ENCODE measurements at places on chromosomes 3 and 15.

GRCh38 chr3:99626417-99626788 is 12.0 kb upstream of the COL8A1 start:
- no peak for DNase-seq

DNA sequence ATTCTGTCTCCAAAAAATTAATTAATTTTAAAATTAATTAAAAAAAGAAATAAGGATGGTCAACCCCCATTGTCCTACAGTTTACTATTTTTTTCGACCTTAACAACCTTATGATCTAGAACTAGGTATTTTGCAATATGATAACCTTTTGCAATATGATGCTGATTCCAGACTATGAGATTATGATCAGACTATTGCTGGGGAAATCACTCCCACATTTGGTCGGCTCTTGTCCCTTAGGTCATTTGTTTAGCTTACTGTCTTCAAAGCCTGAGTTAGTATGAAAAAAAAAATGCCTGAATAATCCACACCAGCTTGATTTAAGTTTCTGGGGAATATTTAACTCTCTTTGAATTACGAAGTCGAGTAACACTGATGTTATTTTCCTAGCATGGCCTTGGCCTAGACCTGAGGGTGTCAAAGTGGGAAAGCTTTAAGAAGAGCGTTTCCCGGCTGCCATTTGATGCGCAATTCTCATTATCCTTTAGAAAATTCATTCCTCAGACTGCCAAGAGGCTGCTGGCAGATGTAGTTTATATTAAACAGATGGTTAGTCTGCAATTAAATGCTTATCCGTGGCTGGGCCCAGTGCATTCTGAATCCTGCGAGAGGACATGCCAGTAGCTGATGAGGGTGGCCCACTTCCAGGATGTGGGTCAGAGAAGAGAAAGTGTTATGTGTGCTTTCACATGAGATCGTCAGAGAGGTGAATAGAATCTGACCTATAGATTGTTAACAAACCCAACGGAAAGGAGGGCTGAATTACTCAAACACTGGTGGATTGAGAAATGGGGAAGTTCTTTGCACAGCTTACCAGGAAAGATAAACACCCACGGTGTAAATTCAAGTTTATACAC is 496.0 kb upstream of the THBS1 start:
- no peak for DNase-seq

DNA sequence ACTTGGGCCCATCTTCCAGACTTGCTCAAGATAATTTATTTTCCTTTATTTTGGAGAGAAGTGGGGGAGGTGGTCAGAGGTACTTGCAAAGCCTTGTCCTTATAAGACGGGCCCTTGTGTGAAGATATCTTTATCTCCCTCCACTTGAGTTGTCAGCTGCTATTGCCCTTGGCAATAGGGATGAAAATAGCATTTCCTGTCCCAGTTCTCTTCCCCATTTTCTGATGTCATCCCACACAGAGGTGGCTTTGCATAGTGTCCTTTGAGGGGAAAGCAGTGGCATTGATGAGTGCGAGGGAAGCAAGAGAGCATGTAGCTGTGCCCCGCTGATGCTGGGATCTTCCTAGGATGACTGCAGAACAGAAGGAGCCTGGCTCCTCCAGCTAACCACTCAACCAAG is 41.9 kb upstream of the TUBGCP5 start:
- no peak for DNase-seq

GRCh38 chr3:38650248-38650951 is 913 bp upstream of the SCN5A start:
- DNase-seq, result no peak

GRCh38 chr15:52382647-52383046 is 87.0 kb upstream of the MYO5C start:
- no peak for DNase-seq

DNA sequence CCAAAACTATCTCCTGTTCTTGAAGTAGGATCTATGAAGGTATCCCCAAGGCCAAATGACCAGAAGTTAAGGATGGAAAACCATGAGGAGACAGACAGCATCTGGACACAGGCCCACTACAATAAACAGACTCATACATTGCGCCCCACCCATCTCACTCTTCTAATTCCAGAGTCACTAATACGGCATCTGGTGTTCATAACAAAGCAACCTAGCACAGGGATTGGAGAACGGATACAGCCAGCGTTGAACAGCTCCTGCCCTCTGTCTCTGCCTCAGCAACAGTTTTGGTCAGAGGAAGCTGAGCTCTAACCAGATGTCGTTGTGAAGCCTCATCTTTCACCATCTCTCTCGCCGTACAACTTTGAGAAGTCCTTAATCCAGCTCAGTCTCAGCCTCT is 44.5 kb upstream of the CCDC80 start:
- no peak for DNase-seq

GRCh38 chr3:49669352-49669751 is 4.8 kb upstream of the APEH start:
- DNase-seq, result no peak

DNA sequence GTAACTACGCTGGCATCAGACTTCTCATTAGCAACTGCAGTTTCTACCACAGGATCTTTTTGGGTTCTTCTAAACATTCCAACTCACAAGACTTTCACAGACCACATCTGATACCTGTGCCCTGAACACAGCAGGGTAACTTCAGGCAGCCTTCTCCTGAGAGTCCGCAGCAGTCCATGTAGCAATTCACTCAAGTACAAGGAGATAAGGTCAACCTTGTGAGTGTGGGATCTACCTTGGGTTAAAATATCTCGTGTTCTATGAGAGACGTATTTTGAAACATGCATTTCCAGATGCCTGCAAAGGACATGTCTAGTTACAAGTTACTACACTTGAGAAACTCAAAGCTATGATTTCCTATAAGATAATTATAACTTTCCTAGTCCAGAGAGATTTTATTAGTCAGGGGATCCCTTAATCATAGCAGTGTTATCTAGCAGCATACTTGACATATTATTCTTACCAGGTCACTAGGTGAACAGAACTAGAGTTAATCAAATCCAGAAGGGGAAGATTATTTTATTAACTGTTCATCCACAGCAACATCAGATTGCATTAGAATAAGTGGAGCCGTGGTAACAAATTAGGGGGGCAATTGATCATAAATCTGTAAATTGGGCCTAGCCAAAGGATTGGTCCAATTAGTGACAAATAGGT is 66.4 kb downstream of the ASTE1 start:
- no peak for DNase-seq

- DNase-seq, result no peak
These were observed 467.5 kb downstream of the C3orf38 start for GRCh38 chr3:88617283-88617682.

- DNase-seq, result no peak
These were observed 6.8 kb downstream of the RBM5 start for GRCh38 chr3:50095352-50095998.

- no peak for DNase-seq
These were observed 139.0 kb upstream of the LIPC start for GRCh38 chr15:58292751-58293175.

DNA sequence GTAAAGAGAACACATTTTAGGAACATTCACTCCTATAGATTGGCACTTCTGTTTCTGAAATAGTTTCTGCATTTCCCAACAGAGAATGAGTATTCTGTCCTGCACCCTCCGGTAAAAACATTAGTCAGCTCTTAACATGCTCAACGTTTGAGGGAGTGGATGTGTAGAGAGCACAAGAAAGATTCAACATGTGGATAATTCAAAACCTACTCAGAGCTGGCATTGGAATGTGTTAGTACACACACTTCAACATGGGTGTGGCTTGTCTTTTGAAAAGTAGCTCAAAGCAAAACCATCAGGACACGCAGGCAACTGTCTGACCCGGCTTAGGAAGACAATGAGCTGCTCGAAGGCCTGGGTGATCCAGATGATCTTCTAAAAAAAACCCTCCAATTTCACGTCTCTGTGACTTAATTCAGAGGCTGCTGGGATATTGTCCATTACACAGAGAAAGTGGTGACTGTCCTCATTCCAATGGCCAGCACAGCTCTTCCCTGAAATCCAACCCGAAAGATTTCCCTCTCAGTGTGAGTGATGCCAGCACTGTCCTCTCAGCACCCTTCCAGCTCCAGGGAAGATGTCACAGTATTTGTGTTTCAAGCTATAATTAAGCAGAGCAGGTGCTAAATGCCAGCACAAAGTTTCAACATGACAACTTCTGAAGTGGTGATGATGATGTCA is 18.1 kb downstream of the FBN1 start:
- no peak for DNase-seq

DNA sequence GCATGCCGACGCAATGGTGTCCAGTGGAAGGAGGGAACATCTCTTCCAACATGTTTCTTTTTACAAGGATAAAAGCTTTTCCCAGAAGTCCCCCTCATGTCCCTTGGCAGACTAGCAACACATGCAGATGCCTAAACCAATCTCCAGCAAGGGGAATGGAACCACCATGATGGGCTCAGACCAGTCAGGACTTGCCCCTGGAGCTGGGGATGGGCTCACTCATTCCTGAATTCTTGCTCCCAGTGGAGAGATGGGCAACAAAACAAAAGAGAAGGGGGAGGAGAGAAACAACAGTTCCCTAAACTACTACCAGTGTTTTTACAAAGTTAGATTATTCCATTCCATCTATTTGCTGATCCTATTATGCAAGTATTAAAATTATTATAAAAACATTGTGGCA is 76.8 kb upstream of the OXTR start:
- no peak for DNase-seq

- no peak for DNase-seq
These were observed 20.6 kb downstream of the COPS2 start for GRCh38 chr15:49134683-49135341.

- DNase-seq, result no peak
These were observed 228.9 kb downstream of the SNRPN start for GRCh38 chr15:25183581-25184251.

DNA sequence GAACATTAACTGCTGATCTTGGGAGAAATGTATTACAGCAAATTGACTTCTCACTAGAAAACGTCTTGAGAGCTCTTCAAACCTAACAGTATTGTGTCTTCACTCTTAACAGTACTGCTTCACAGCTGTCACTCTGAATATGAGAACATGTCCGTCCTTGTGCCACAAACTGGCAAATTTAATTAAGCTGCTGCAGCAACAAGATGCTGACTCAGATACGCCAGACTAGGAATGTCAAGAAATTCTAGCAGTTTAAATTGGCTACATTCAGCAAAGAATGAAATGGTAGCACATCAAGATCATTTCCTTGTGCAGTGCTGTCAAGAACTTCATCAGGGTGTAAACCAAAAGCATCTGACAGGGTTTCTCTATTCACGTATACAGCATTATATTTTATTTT is 7.6 kb downstream of the ICE2 start:
- DNase-seq, result no peak

DNA sequence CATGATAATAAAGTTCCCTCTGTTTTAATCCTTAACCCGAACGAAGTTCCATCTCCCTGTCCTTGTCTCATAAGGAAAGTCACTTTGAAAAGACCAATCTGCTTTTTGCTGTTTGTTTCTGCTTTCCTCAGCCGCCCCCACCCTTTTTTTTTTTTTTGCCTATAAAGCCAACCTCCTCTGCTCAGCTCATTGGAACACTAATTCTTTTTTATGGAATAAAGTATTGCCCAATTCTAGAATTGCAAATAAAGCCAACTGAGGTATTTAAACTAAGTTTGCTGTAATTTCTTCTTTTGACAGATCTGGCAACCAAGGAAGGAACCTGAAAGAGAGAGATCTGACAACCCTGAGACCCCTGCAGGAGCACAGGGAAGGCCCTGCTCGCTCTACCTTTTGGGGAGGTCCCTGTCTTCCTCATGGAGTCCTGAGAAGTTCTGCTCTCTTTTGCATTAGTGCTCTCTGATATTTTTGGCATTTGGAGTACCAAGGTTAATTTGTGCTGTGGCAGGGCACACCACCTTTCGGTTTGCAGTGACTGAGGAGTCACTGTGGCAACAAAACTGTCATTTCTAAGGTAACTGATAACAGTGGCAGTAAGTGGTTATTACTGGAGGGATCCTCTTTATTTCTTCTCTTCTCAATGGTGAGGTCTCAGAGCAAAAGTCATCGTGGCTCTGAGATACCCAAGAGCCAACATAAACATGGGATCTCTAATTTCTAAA is 35.2 kb upstream of the TRPM1 start:
- no peak for DNase-seq

- DNase-seq, result no peak
These were observed 143.5 kb upstream of the TPM1 start for GRCh38 chr15:62899090-62899493.

GRCh38 chr3:68207327-68207726 is 552.9 kb upstream of the SUCLG2 start:
- DNase-seq, result no peak

- no peak for DNase-seq
These were observed 439.7 kb downstream of the NTRK3 start for GRCh38 chr15:87816811-87817210.

DNA sequence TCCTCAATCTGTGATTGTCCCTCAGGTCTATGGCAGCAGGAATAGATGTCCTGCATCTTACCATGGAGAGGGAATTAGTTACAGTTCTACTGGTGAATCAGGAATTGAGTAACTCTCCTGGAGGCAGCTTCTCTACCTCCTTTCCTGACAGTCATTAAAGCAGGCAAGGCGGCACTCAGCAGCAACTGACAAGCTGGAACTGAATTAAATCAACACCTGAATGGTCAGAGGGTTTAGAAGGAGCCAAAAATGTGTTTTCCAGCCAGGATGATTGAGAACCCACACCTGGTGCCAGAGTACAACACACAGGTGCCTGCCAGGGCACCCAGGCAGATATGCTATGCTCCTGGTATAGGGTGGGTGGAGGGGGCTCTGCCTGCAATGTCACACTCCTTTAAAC is 43.1 kb upstream of the TIPARP start:
- no peak for DNase-seq

DNA sequence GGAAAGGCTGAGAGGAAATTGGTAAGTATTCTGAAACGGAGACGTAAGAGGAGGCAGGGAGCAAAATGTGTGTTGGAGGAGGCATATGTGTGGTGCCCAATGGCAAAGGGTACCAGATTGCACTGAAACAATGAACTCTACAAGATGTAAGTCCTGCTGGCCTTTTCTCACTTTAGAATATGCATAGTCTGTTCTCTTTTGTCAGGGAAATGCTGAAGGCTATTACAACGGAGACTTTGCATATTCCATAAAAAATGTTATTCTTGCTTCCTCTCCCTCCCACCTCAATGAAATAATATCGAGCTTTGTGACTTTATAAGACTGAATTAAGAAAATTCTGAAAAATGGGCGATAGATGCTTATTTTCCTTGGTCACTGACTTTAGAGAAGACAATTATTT is 85.9 kb downstream of the PEX5L start:
- no peak for DNase-seq

DNA sequence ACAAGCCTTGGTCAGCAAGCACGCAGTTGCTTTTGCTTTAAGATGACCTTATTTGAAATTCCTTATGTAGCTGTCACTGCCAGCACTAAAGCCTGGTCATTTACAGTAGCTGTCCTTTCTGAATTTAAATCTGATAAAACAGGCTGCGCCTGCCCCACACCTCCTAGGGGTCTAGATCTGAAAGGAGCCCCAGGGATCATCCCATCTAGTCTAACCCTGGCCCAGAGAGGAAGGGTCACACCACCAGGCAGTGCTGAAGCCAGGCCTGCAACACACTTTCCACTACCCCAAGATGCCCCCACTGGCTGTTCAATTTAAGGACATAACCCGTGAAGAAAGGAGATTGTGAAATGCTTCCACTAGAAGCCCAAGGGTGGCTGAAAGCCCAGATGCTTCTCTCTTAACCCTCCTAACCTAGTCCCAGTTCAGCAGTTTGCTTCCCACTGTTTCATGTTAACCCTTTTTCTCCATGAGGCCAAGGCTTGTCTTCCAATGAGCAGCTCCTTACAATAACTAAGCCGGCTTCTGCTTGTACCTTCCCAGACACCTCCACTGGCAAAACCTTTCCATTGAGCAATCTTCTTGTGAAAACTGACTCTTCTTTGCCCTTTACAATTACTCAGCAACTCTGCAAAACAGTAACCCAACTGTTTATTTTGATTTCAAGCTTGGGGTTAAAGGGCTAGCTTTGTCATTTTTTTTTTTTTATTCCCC is 198.9 kb upstream of the LPP start:
- DNase-seq, result no peak

Data from nephron progenitor cell (in vitro differentiated cells).